Endodermal cell (in vitro differentiated cells): ENCODE measurements at places on chromosomes 1 and 21. TPM values are rescaled to one million over a fixed set of nuclear protein-coding genes. Genes with fewer than 3 reads are reported as not detected.

The PRDX1 gene
- total RNA-seq = 949 and 1,023 TPM in 2 replicates

GRCh38 chr1:13817906-13818305 is 117.9 kb downstream of the PRDM2 start:
- H3K4me3 ChIP-seq = no peak overlapping the region
- no peaks in the 10 kb centered on the region for H3K27me3 ChIP-seq
- DNase-seq = peak; percentile 40
- H3K36me3 ChIP-seq = no peaks in the 10 kb centered on the region

The HCN3 gene
- total RNA-seq = 7.5 and 8.7 TPM in 2 replicates

The CCDC27 gene
- total RNA-seq = not detected in 3 replicates

DNA sequence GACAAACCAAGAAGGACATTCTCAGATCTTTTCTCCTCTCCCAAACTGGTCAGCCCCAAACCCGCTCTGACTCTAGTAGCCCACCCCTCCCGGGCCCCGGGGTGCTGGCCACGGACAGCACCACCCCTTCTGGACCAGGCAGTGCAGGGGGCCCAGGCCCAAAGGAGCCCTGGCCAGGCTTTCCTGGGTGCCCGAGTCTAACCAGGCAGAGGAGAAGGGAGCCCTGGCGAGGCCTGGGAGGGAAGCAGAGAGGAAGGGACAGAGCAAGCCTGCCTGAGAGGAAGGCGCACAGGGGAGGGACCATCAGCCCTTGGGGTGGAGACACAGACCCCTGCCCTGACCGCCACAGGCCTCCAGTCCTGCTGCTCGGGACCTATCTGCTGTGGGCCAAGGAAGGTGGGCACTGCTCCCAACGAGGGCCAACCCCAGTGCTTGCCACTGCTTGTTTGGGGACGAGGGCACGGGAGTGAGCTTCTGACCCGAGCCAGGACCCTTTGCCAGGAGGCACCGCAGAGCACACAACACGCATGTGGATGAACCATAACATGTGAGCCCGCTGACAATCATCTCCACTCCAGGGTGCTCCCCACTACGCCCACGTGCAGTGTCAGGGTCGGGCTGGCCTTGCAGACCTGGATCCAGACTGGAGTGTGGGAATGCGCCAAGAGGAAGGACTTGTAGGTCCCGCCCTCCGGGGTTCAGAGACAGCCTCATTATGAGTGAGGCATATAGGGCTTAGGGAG is 57.6 kb downstream of the KCNAB2 start:
- H3K27me3 ChIP-seq = no peaks in the 10 kb centered on the region
- no peak overlapping the region for H3K4me3 ChIP-seq

GRCh38 chr1:178271471-178271870 is 177.6 kb downstream of the RASAL2 start:
- peaks cover 3% of the 10 kb centered on the region for H3K4me1 ChIP-seq
- DNase-seq = no peak
- no peak overlapping the region for H3K27ac ChIP-seq
- H3K36me3 ChIP-seq = no peaks in the 10 kb centered on the region
- H3K4me3 ChIP-seq = no peak overlapping the region

DNA sequence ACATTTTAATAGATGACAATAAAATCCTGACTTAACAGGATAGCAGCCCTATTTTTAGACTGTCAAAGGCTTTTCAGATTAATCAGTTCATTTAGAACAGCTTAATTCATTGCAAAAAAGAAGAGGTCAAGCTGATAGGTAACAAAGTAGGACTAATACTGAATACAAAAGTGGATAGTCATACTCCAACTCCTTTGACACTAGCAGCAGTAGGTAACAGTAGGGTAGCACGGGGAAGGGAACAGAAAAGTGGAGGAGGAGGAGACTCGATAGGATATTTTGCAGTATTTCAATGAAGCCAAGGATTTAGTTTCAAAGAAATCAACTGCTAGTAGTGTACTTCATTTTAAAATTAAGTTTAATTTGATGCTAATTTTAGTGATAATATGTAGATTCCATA is 51.1 kb downstream of the USP1 start:
- H3K4me1 ChIP-seq = no peaks in the 10 kb centered on the region
- DNase-seq = no peak
- H3K4me3 ChIP-seq = no peak overlapping the region
- H3K27ac ChIP-seq = no peak overlapping the region

GRCh38 chr1:203336097-203336496 is 14.8 kb downstream of the FMOD start:
- no peak overlapping the region for H3K4me3 ChIP-seq
- no peak for DNase-seq
- H3K27ac ChIP-seq = no peak overlapping the region
- peaks cover 11% of the 10 kb centered on the region for H3K4me1 ChIP-seq
- no peaks in the 10 kb centered on the region for H3K36me3 ChIP-seq

The MNDA gene
- total RNA-seq = not detected in 2 replicates

DNA sequence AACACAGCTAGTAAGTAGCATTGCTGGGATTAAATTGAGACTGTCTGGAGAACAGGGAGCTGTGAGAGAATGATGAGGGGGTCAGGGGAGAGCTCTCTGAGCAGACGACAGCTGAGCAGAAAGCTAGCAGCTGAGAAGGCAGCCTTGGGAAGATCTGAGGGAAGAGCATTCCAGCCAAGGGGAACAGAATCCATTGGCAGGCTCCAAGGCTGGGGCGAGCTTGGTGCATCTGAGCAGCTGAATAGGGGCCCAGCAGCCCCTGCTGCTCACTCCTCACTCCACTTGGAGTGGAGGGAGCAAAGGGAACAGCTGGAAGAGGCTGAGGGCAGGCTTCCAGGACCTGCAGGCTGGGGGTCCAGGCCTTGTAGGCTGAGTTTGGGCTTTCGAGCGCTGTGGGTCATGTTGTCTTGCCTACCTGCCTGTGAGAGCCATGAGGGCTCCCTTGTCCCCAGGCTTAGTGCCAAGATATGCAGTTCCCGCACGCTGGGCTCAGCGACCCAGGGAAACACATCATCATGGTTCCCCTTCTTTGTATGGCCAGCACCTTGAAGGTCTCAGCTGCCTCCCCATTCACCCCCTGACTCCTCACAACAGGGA is 10.5 kb downstream of the ACOT11 start:
- H3K36me3 ChIP-seq = no peaks in the 10 kb centered on the region
- H3K27me3 ChIP-seq = no peaks in the 10 kb centered on the region
- H3K27ac ChIP-seq = no peak overlapping the region
- no peaks in the 10 kb centered on the region for H3K4me1 ChIP-seq
- H3K4me3 ChIP-seq = no peak overlapping the region

DNA sequence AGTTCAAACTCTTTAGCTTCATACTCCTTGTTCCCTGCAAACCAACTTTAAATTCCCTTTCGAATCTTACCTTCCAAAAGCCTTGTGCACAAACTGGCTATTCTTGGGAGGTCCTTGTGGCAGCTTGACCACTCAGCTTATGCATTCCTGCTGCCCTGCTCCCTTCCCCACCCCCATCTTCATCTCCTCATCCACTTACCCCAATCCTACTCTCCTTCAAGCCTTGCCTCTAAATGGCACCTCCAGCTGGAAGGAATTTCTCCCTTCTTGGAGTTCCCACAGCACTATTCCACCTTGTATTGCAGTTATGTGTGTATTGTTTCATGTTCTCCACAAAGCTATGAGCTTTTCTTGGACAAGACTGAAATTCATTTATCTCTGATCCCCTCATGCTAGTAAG is 15.3 kb upstream of the DIRAS3 start:
- no peak for DNase-seq
- H3K27me3 ChIP-seq = no peaks in the 10 kb centered on the region
- no peaks in the 10 kb centered on the region for H3K4me1 ChIP-seq
- no peaks in the 10 kb centered on the region for H3K36me3 ChIP-seq

DNA sequence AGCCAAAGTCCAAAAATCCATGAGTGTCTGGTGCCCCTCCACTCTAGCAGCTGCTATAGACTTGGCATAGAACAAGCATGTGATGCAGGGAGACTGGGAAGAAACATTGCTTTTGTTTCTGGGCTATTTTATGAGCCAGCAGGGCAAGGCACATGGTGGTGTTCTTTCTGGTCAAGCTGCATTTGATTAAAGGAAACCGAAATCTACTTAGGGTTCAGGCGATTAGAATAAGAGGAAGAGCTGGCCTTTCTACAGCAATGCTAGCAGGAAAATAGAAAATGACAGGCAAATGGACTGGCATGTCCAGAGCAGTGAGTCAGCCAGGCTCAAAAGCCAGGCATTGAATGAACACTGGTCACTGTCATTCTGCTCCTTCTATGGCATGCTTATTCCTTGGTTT is 28.5 kb upstream of the ARHGAP29 start:
- DNase-seq = no peak
- no peak overlapping the region for H3K27ac ChIP-seq
- H3K4me1 ChIP-seq = no peaks in the 10 kb centered on the region

GRCh38 chr1:117664314-117664713 is 58.5 kb downstream of the TENT5C start:
- H3K27me3 ChIP-seq = no peaks in the 10 kb centered on the region
- H3K4me1 ChIP-seq = no peaks in the 10 kb centered on the region
- H3K36me3 ChIP-seq = no peaks in the 10 kb centered on the region
- H3K4me3 ChIP-seq = no peak overlapping the region

The PIK3R3 gene
- total RNA-seq = 17.1 and 18.4 TPM in 2 replicates

GRCh38 chr1:2585318-2586092 is 1.1 kb upstream of the PRXL2B start:
- peak overlapping the region; percentile 87 for H3K27ac ChIP-seq
- H3K27me3 ChIP-seq = no peaks in the 10 kb centered on the region
- no peaks in the 10 kb centered on the region for H3K4me1 ChIP-seq
- H3K4me3 ChIP-seq = peak overlapping the region; percentile 90
- no peaks in the 10 kb centered on the region for H3K36me3 ChIP-seq

- H3K36me3 ChIP-seq = no peaks in the 10 kb centered on the region
- no peaks in the 10 kb centered on the region for H3K27me3 ChIP-seq
- H3K27ac ChIP-seq = no peak overlapping the region
- H3K4me1 ChIP-seq = no peaks in the 10 kb centered on the region
- no peak overlapping the region for H3K4me3 ChIP-seq
Measured at GRCh38 chr1:246052603-246053002, 454.5 kb downstream of the SMYD3 start.

DNA sequence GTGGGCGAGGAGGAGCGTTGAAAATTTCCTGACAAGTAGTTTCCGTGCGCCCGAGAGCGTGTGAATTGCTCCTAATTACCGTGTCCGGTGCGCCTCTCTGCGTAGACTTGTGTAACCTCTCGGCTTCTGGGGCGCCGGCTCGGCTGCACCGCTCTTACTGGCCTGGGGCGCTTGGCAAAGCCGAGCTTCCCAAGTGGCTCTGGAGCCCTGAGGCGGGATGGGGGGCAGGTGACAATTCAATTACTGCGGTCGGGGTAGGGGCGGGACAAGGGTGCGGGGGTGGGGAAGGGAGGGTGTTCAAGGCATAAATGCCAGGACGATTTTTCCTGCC is 392 bp upstream of the DMRTA2 start:
- H3K36me3 ChIP-seq = no peaks in the 10 kb centered on the region
- H3K4me3 ChIP-seq = peak overlapping the region; percentile 61
- no peak for DNase-seq
- peaks cover 7% of the 10 kb centered on the region for H3K4me1 ChIP-seq
- H3K27me3 ChIP-seq = peaks cover 100% of the 10 kb centered on the region
- H3K27ac ChIP-seq = no peak overlapping the region

The MAP1LC3C gene
- total RNA-seq = 0.22 TPM in 1 of 2 replicates, not detected in the other

- H3K36me3 ChIP-seq = no peaks in the 10 kb centered on the region
- no peaks in the 10 kb centered on the region for H3K27me3 ChIP-seq
- H3K27ac ChIP-seq = no peak overlapping the region
- H3K4me1 ChIP-seq = no peaks in the 10 kb centered on the region
Measured at GRCh38 chr21:17729455-17729854, 89.7 kb downstream of the C21orf91 start.

The PGLYRP4 gene
- not detected in 2 replicates for total RNA-seq

DNA sequence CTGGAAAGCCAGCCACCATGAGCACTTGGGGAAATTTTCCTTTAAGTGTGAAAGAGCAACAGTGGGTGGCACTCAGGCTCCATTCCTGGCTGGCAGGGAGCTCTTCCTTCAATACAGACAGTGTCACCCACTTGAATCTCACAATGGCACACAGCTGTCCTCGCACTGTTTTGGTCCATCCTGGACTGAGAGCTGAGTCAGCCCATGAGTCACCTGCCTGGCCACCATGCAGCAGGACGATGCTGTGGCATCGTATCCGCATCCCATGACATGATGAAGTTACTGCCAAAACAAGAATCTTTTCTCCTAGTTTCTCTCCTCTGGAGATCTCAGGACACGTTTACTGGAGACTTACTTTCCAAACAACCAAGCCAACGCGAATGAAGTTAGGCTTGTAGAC is 6.0 kb downstream of the TMPRSS2 start:
- H3K27me3 ChIP-seq = peaks cover 28% of the 10 kb centered on the region
- peaks cover 12% of the 10 kb centered on the region for H3K4me1 ChIP-seq
- no peak overlapping the region for H3K27ac ChIP-seq
- DNase-seq = no peak
- no peaks in the 10 kb centered on the region for H3K36me3 ChIP-seq

- H3K4me3 ChIP-seq = no peak overlapping the region
- H3K4me1 ChIP-seq = no peaks in the 10 kb centered on the region
- no peak for DNase-seq
- no peaks in the 10 kb centered on the region for H3K36me3 ChIP-seq
- H3K27ac ChIP-seq = no peak overlapping the region
Measured at GRCh38 chr1:244545511-244545910, 84.4 kb downstream of the CATSPERE start.
